Activated naive CD8-positive, alpha-beta T cell treated with anti-CD3 and anti-CD28 coated beads, Interleukin-2, amount 10 ng/mL, durations not matched to agents 7 days and 5 days (primary cell): ENCODE measurements at places on chromosomes 4 and X.

DNA sequence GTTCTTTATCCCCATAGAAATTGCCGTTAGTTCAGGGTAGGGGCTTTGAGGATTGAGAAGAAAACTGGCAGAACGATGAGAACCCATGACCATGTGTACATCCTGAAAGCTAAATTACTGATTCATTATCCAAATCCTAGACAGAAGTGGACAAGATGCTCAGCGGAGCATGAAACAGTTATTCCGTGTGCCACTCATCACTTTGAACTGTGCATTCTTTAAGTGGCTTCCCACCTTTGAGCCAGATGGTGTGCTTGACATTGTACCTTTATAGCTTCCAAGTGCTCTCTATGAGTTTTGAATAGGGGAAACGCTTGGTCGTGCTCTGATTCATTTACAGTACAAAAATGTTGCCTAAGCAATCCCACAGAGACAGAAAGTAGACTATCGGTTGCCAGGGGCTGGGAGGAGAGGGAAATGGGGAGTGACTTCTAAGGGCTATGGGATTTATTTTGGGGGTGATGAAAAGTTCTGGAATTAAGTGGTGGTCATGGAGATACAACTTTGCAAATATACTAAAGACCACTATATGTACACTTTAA, 100.0 kb downstream of the DOCK11 start:
- peaks cover 4% of the 10 kb centered on the region for H3K4me1 ChIP-seq
- DNase-seq, result no peak
- H3K27me3 ChIP-seq, result no peaks in the 10 kb centered on the region

DNA sequence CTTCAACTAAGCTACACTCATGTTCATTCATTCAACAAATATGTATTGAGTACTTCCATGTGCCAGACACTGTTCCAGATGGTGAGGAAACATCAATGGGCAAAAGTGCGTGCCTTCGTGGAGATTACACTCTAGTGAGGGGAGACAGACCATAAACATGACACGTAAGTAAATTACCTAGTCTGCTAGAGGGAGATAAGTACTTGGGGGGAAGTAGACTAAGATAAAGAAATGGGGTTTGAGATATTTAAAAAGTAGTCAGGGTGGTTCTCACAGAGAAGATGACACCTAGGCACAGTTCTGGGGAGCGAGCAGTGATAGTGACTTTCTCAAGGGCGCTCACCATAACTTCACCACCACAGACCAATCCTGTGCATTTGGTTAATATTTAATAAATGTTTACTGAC, 11.7 kb downstream of the JCHAIN start:
- H3K36me3 ChIP-seq, result no peaks in the 10 kb centered on the region
- H3K4me3 ChIP-seq, result no peak overlapping the region
- H3K27ac ChIP-seq, result no peak overlapping the region
- H3K27me3 ChIP-seq, result peaks cover 12% of the 10 kb centered on the region
- peaks cover 7% of the 10 kb centered on the region for H3K4me1 ChIP-seq
- no peak for DNase-seq

- no peaks in the 10 kb centered on the region for H3K27me3 ChIP-seq
- H3K27ac ChIP-seq, result no peak overlapping the region
- no peak for DNase-seq
- H3K36me3 ChIP-seq, result no peaks in the 10 kb centered on the region
Measured at GRCh38 chrX:121165930-121166359, 118.5 kb downstream of the GLUD2 start.

- H3K4me1 ChIP-seq, result peaks cover 22% of the 10 kb centered on the region
- DNase-seq, result no peak
- peaks cover 15% of the 10 kb centered on the region for H3K36me3 ChIP-seq
- H3K27me3 ChIP-seq, result no peaks in the 10 kb centered on the region
- no peak overlapping the region for H3K4me3 ChIP-seq
Measured at GRCh38 chrX:119647552-119648420, 41.6 kb upstream of the NKRF start.

GRCh38 chr4:161252520-161253141, 911.2 kb downstream of the FSTL5 start:
- H3K27me3 ChIP-seq, result no peaks in the 10 kb centered on the region
- H3K4me3 ChIP-seq, result no peak overlapping the region
- H3K4me1 ChIP-seq, result no peaks in the 10 kb centered on the region
- H3K36me3 ChIP-seq, result no peaks in the 10 kb centered on the region
- DNase-seq, result no peak

- no peak overlapping the region for H3K4me3 ChIP-seq
- H3K27ac ChIP-seq, result no peak overlapping the region
Measured at GRCh38 chr4:173269280-173269679, 64.9 kb downstream of the HMGB2 start.

- peaks cover 2% of the 10 kb centered on the region for H3K4me1 ChIP-seq
- H3K27ac ChIP-seq, result no peak overlapping the region
- peaks cover 14% of the 10 kb centered on the region for H3K27me3 ChIP-seq
- H3K36me3 ChIP-seq, result no peaks in the 10 kb centered on the region
- DNase-seq, result no peak
Measured at GRCh38 chr4:76078033-76078613, 3.6 kb downstream of the ART3 start.

- no peak overlapping the region for H3K4me3 ChIP-seq
- H3K27me3 ChIP-seq, result peaks cover 5% of the 10 kb centered on the region
- no peak overlapping the region for H3K27ac ChIP-seq
- no peak for DNase-seq
- no peaks in the 10 kb centered on the region for H3K4me1 ChIP-seq
- H3K36me3 ChIP-seq, result no peaks in the 10 kb centered on the region
Measured at GRCh38 chr4:186584912-186585311, 29.5 kb upstream of the MTNR1A start.
